ENCODE measurements at places on chromosomes 2 and 18.

DNA sequence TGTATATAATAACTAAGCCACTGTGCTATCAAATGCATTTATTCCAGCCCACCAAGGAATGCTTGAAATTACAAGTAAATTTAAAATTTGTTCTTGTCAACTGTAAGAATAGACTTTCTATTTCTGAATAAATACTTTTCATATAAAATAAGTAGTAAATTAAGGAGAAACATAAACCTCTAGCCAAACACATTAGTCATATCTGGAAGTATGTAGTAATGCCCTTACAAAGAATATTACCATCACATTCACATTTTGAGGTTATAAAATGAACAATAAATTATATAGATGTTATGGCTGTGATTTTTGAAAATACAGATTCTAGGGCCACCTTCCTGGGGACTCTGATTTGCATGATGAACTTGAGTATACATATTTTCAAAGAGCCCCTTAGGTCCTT is 54.7 kb downstream of the SERPINB7 start:
- no peak for DNase-seq

DNA sequence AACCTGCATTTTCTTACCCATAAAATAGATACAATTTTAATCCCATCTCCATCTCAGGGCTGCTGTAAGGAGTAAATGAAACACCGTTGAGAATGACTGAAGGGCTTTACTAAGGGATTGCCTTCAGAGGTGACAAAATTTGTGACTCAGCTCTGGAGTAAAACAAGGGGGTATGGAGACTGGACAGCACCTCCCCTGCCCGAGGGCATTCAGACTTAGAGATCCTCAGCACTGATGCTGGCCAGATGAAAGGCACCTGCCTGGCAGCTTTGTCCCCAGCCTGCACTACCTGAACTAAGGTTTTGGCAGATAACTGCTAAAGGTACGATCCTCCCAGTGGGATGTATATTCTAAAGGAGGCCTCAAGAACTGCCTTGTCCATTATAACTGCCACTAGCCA is 105.9 kb upstream of the STPG4 start:
- no peak for DNase-seq

DNA sequence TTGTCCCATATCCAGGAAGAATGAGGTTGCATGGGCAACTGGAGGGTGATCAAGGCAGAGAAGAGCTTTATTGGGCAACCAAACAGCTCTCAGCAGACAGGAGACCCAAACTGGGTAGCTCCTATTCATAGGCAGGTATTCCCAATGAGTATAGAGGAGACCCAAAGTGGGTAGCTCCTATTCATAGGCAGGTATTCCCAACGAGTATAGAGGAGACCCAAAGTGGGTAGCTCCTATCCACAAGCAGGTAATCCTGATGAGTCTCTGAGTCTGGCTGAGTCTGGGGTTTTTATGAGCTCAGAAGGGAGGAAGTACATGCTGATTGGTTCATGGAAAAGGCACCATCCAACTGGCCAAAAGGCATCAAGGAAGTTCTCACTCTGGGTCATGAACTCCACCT is 5.3 kb upstream of the GORASP2 start:
- DNase-seq = no peak

DNA sequence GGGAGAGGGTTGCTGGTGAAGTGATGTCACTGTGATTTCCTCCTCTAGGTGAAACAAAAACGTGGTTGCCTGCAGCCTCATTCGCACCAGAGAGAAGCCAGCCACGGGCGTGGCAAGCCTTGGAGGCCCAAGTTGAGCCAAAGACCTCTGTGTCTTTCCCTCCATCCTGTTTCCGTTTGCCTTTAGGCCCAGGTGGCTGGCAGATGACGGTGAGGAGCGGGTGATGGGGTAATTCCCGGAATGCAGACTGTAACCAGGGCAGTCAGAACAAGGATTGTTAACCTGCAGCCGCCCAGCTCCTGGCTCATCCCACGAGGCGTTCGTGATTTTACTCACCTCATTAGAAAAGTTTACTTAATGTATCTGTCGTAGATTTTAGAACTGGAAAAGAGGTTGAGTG is 14.4 kb downstream of the CTIF start:
- DNase-seq = no peak

- DNase-seq = peak; percentile 63
Measured at GRCh38 chr2:232483311-232483922, 4.2 kb downstream of the ECEL1 start.

- no peak for DNase-seq
Measured at GRCh38 chr2:182971820-182972547, 66.3 kb downstream of the NCKAP1 start.

DNA sequence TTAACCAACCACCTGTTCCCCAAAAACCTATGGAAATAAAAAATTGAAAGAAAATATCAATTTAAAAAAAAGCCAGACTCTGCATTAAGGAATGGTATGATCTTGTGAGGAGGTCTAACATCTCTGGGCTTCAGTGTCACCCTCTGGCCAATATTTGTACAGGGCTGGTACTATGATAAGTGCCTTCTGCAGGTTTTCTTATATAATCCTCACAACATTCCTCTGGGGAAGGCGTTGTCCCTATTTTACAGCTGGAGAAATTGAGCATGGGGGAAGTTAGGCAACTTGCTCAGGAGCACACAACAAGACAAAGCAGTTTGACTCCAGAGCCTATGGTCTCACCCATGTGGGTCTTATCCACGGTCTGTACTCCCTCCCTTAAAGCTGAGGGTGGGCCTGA is 86.0 kb downstream of the ZBTB7C start:
- peak; percentile 40 for DNase-seq

DNA sequence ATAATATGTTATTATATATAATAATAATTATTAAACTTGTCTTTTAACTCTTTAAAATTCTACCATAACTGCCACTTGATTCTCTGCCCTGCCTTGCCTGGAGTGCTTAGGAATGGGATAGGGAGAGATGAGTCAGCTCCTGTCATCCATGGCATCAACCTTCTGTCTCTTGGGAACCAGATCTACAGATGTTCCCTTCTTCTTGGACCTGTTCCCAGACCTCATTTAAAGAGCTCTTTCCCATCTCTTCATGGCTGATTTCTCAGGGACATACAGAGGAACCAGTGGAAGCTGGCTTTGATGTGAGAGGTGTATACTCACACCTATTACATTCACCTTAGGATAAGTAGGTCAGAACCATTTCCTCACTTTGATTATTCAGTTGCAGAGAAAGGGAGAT is 155.3 kb upstream of the MYO3B start:
- no peak for DNase-seq

- no peak for DNase-seq
Measured at GRCh38 chr2:99682275-99683060, 192.7 kb upstream of the REV1 start.

GRCh38 chr2:238927746-238928519 is 80.0 kb downstream of the TWIST2 start:
- peak; percentile 75 for DNase-seq

Measured in posterior vena cava (tissue), 2 donors.